Muscle of arm (tissue), 14 donors: ENCODE measurements at places on chromosomes 6 and 20.

- no peak for DNase-seq
These were observed 2.5 kb downstream of the PRRT1 start for GRCh38 chr6:32149092-32149755.

GRCh38 chr20:63473555-63474449, 1.3 kb upstream of the KCNQ2 start:
- no peak for DNase-seq

DNA sequence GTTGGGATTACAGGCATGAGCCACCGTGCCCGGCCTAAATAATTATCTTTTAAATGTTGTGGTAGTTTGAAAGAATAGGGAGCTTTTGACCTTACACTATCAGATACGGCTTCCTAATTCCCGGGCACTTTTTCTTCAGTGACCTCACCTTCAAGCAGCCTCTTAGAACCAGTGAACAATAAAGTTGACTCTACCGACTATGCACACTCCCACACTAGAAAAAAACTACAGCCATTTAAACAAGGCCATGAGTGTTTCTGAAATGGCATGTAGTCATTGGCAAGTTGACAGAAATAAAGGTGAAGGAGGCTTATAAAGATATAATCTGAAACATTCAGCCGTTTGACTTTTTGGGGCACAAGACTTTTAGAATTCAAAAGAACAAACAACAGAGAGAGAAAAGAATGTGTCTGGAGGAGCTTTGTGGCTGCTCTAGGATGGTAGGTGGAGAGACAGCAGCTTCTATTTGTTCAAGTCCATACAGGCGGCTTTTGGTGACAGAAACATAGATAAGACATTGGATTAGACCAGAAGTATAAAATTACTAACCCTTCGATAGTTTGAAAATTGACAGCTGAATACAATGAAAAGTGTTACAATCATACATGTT, 75.2 kb downstream of the GJA1 start:
- no peak for DNase-seq

DNA sequence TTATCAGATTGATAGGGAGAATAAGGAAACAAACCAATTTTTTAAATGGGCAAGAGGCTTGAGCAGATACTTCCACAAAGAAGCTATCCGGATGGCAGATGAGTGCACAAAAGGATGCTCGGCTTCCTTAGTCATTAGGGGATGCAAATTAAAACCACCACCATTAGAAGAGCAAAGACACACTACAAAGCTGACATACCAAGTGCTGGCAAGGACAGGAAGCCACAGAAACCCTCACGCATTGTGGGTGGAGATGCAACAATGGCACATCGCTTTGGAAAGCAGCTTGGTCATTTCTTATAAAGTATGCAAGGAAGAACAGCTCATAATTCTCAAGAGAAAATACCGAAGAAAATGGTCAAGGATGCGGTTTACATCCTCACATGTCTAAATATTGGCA, 19.8 kb downstream of the BFSP1 start:
- DNase-seq, result no peak

DNA sequence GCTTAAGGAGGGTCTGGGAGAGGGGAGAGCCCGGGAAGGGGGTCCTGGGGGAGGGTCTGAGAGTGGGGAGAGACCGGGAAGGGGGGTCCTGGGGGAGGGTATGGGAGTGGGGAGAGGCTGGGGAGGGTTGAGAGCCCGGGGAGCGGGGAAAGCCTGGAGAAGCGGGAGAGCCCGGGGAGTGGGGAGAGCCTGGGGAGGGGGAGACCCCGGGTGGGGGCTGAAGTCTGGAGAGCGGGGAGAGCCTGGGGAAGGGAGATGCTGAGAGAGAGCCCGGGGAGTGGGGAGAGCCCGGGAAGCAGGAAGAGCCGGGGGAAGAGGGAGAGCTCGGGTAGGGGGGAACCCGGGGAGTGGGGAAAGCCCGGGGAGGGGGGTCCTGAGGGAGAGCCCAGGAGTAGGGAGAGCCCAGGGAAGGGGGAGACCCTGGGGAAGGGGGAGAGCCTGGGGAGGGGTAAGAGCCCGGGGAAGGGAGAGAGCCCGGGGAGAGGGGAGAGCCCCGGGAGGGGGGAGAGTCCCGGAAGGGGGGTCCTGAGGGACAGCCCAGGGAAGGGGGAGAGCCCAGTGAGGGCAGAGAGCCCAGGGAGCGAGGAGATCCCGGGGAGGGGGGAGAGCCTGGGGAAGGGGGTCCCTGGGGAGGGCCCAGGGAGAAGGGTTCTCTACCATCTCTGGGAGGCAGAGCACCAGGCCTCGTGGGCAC, 148.5 kb downstream of the SYNDIG1 start:
- DNase-seq, result no peak

GRCh38 chr20:32888636-32889035, 29.9 kb downstream of the EFCAB8 start:
- DNase-seq, result no peak

GRCh38 chr6:154341871-154342270, 14.7 kb downstream of the IPCEF1 start:
- no peak for DNase-seq

GRCh38 chr20:22001886-22002285, 296.4 kb downstream of the PAX1 start:
- DNase-seq, result no peak

GRCh38 chr6:138531387-138531786, 32.1 kb upstream of the NHSL1 start:
- DNase-seq, result no peak

DNA sequence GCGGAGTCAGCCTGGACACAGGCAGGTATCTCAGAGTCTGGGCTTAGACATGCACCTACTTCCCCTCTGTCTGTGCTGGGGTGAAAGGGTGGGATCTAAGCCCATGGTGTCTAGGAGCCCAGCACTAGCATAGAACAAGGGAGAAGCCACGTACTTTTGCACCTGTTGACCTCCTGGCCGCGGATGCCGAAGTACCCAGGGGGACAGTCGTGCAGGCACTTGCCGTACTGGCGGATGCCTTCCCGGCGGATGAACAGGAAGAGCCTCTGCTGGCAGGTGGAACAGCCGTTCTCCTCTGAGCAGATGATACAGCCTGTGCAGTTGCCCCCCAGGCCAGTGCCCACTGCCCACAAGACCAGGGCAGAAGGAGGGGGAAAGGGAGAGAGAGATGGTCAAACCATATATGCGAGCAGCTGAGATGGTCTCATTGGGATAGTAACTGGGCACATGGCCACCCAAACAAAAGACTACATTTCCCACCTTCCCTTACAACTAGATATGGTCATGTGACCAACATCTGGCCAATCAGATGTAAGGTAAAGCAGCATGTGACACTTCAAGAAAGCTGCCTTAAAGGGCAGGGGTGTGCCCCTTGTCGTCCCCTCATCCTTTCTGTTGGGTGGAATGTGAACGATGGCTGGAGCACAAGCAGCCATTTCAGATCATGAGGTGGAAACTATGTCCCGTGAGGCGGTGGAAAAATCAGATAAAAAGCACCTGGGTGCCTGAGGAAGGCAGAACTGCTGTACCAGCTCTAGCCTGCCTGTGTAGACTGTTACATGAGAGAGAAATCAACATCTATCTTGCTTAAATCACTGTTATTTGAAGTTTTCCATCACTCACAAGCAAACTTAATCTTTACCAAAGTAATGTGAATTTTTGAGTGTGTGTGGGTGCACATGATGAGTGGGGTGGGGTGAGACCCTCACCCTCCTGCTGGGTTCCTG, 34.0 kb downstream of the RSPO4 start:
- no peak for DNase-seq

DNA sequence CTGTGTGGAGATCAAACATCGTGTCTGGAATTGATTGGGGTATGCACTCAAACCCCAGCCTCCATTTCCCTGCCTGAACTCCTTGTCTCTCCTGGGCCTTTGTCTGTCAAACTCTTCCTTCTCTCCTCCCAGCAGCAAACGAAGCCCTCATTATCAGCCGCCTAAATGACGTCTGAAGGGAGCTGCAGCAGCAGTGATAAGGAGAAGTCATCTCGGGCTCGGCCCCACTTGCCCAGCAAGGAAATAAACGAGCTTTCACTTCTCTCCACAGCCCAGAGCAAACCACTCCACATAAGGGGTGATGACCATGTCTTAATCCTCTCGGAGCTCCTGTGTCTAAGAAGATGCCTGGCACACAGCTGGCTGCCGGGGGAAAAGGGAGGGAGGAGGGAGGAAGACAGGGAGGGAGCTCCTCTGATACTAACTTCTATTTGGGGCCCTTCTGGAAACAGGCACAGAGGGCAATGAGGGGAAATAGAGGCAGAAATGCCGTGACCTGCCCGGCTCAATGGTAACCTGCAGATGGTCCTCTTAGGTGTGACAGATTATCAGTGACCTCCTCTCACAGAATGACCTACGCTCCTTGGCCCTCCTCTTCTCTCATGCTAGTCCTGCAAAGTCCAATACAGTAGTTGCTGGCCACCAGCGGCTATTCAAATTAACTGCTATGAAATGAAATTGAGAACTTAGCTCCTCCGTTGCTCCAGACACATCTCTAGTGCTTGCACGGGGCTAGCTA, 100.4 kb downstream of the PXDC1 start:
- no peak for DNase-seq

DNA sequence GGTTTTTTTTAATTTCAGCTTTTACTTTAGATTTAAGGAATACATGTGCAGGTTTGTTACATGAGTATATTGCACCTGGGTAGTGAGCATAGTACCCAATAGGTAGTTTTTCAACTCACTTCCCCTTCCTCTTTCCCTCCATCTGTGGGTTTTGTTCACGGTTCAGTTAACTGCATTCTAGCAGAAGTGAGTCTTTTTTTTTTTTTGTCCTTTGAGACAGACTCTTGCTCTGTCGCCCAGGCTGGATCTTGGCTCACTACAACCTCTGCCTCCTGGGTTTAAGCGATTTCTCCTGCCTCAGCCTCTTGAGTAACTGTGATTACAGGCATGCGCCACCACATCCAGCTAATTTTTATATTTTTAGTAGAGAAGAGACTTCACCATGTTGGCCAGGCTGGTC, 8.7 kb downstream of the UBR2 start:
- no peak for DNase-seq

GRCh38 chr6:3006476-3006875, 6.8 kb downstream of the NQO2 start:
- no peak for DNase-seq

DNA sequence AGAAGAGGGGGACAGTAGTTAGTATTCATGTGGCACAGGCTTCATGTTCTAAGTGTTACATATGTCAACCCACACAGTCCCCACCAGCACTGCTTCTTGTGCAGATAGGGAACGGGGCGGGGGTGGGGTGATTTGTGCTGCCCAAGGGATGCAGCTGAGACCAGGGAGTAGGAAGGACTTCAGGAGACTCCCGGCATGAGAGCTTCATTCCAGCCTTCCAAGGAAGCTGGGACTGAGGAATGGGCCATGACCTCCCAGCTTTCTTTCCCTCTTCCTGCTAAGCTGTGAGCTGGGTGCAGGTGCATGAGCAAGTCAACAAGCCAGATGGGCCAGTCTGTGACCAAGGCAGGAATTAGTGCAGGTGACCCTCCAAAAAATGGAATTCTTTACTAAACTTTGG, 9.2 kb downstream of the BEND3 start:
- no peak for DNase-seq

GRCh38 chr6:20540683-20541082, 6.4 kb downstream of the CDKAL1 start:
- DNase-seq, result no peak

- no peak for DNase-seq
These were observed 56.4 kb downstream of the RIPOR2 start for GRCh38 chr6:24879351-24879750.

GRCh38 chr20:57189713-57190112, 76.7 kb downstream of the BMP7 start:
- DNase-seq, result no peak

- no peak for DNase-seq
These were observed 15.3 kb downstream of the HCK start for GRCh38 chr20:32067234-32067821.

DNA sequence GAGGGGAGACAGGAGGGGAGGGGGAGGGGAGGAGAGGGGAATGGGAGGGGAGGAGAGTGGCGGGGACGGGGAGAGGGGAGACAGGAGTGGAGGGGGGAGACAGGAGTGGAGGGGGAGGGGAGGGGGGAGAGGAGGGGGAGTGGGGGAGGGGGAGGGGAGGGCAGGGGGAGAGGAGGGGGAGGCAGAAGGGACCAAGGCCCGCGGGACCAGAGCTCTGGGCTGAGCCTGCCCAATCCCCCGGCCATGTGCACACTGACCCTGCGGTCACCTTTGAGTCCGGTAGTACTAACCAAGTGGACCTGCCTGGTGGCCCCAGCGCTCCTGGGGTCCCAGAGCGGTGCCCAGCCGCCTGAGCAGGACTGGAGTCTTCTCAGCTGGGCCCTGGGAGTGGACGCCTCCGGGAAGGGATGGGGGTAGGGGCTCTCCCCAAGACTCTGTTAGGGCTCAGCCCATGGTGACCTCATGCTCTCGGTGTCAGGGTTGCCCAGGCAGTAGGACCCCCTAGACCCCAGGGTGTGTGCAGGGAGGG, 471 bp upstream of the KCNQ2 start:
- DNase-seq, result no peak

DNA sequence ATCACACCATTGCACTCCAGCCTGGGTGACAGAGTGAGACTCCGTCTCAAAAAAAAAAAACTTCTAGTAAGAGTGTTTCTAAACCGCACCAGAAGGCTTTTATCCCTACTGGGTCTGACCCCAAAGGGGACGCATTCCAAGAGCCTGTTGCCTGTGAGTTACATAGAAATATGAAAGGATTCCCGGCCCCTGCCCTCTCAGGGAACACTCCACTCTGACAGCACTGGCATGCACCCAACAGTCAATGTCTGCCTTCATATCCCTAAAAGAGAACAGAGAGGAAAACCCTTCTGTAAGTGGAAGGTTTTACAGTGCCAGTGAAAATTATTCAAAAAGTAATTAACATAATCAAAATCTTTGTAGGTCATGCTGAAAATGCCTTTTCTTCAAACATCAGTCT, 117.1 kb upstream of the PTPRT start:
- DNase-seq, result no peak

DNA sequence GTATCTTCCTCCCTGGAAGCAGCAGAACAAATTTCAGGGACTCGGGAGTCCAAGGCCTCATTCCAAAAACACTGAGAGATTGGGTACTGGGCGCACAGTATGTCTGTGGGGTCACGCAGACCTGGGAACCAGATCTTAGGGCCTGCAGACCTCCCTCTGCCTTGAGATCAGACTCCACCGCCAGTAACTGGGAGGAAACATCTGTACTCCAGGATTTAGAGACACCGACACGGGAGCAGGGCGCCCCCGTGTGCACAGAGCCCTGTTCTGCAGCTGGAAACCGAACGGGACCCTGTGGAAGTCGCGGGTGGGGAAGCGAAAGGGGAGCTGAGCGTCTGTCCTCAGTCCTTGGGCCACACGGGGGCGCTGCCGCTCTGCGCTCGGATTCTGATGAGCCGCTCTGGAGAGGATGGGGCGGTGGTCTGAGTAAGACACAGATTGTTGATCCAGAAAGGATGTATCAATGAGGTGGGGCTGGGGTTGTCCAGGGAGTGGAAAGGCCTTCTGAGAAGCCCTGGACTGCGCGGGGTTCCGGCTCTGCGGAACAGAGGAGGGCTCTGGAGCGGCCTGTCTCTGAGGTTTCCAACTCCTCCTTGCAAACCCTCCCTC, 35.7 kb upstream of the HLA-E start:
- DNase-seq, result peak; percentile 80
